NCI-H1105 (cell line): ENCODE measurements at places on chromosomes 7 and 10.

DNA sequence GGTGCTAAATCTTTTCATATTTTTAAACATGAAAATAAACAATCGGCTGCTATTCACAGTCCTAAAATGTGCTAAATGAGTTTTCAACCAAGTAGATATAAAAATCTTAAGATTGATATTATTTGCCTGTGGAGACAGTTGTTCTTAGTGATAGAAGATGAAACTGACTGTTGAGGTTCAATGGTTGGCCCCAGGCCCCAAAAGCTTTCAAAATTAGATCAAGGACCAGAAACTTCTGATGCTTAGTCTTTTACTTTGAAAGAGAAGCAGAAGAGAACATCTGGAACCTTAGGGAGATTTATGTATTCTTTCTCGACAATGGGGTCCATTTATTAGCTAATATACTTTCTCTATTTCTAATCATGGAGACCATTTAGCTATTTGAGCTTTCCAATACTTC lies 155.8 kb downstream of the REEP3 start:
- no peak for DNase-seq

DNA sequence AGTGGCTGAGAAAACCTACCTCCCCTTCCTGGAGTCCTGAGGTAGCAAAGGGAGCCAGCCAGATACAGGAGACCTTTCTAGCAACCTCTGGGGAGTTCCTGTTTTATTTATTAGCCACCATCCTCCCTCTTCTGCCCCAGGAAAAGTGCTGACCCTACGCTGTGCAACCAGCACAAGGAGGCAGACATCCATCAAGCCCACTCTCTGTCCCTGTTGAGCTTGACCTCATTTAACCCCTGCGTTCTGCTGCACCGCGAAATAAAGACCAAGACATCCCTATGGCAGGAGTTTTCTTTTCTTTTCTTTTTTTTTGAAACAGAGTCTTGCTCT lies 25.3 kb upstream of the ANKRD2 start:
- no peak for DNase-seq

GRCh38 chr7:77202481-77202976 lies 2.9 kb upstream of the FGL2 start:
- DNase-seq, result no peak

GRCh38 chr7:93476491-93477344 lies 97.8 kb downstream of the CALCR start:
- no peak for DNase-seq

GRCh38 chr7:28269700-28270361 lies 89.2 kb upstream of the JAZF1 start:
- no peak for DNase-seq
